Heart right ventricle (tissue), 16 donors: ENCODE measurements at places on chromosomes 12 and 14. TPM values are rescaled to one million over a fixed set of nuclear protein-coding genes. Genes with fewer than 3 reads are reported as not detected.

GRCh38 chr14:94171208-94171607 is 2.9 kb upstream of the PPP4R4 start:
- no peak overlapping the region for H3K4me3 ChIP-seq
- H3K27me3 ChIP-seq = peaks cover 19% of the 10 kb centered on the region
- peaks cover 18% of the 10 kb centered on the region for H3K4me1 ChIP-seq
- H3K27ac ChIP-seq = no peak overlapping the region
- no peak for DNase-seq
- no peaks in the 10 kb centered on the region for H3K36me3 ChIP-seq

DNA sequence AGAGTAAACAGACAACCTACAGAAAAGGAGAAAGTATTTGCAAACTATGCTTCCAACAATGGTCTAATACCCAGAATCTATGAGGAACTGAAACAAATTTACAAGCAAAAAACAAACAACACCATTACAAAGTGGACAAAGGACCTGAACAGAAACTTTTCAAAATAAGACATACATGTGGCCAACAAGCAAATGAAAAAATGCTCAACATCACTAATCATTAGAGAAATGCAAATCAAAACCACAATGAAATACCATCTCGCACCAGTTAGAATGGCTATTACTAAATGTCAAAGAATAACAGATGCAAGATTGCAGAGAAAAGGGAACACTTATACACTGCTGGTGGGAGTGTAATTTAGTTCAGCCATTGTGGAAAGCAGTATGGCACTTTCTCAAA is 125.8 kb downstream of the C12orf42 start:
- DNase-seq = no peak
- H3K27me3 ChIP-seq = no peaks in the 10 kb centered on the region
- H3K27ac ChIP-seq = no peak overlapping the region
- H3K36me3 ChIP-seq = no peaks in the 10 kb centered on the region
- no peaks in the 10 kb centered on the region for H3K4me1 ChIP-seq
- no peak overlapping the region for H3K4me3 ChIP-seq

DNA sequence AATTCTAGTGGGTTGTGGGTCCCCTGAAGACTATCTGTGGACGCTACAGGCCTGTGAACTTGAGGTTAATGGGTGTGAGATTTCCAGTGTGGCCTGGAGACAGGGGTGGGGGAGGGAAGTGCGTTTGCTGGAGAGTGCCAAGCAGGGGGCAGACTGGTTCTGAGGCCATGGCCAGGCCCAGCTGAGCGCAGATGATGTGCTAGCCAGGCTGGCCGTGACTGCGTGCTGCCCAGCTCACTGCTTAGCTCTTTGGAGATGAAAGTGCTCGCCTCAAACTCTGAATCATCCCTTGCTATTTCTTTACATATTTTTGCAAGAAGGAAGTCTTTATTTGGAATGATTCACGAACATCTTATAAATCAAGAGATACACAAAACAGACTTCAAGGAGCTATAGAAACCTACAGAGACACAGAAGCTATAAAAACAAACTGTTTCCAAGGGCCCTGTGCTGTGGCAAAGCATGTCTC is 75.2 kb upstream of the PLEKHG3 start:
- DNase-seq = no peak
- no peak overlapping the region for H3K27ac ChIP-seq
- no peaks in the 10 kb centered on the region for H3K4me1 ChIP-seq
- H3K36me3 ChIP-seq = no peaks in the 10 kb centered on the region

GRCh38 chr14:58749066-58749669 is 111.4 kb downstream of the DACT1 start:
- no peak overlapping the region for H3K27ac ChIP-seq
- no peaks in the 10 kb centered on the region for H3K27me3 ChIP-seq
- no peak for DNase-seq
- no peaks in the 10 kb centered on the region for H3K36me3 ChIP-seq
- no peak overlapping the region for H3K4me3 ChIP-seq
- peaks cover 5% of the 10 kb centered on the region for H3K4me1 ChIP-seq

DNA sequence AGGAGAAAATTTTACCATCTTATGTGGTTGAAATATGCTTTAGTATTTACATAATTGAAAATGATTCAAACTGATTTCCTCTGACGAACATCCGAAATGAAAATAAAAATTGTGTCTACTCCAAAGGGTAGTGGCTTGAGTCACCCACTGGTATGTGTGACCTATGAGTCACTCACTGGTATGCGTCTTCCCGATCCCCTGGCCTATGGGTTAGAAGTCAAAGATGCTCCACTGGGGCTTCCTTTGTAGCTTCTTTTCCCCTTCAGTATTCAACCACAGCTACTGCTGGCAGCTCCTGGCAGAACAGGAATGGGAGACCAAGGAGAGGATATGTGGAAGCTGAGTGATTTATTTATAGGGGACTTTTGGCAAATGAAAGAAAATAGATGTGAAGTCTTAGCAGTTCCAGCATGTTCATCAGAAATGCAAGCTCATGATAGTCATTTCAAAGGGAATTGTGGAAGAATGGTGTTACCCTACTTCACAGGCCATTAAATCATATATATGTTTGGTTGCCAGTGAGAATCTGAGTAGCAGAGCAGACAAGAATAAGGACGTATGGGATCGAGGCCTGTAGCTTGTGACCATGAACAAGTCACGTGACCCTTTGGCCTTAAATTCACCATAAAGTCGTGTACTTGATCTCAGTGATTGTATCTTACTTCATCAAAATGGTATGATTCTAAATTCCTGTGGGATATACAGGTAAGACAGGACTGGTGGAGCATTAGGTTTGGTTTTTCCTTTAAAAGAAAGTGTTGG is 108.3 kb downstream of the CRADD start:
- no peaks in the 10 kb centered on the region for H3K36me3 ChIP-seq
- no peaks in the 10 kb centered on the region for H3K27me3 ChIP-seq
- peak overlapping the region; percentile 39 for H3K27ac ChIP-seq

The PFKM gene
- 547 TPM for total RNA-seq
